ENCODE measurements at places on chromosomes 11 and 22. TPM values are rescaled to one million over a fixed set of nuclear protein-coding genes. Genes with fewer than 3 reads are reported as not detected.

The APOA5 gene
- not detected for total RNA-seq

The LMO1 gene
- total RNA-seq: 19.3 TPM

The PLAAT2 gene
- total RNA-seq: 4.3 TPM

The DDX6 gene
- total RNA-seq: 102 TPM

The LUZP2 gene
- 0.11 TPM for total RNA-seq

The P2RY6 gene
- not detected for total RNA-seq

The CD3D gene
- 0.44 TPM for total RNA-seq

The ROBO4 gene
- 15.1 TPM for total RNA-seq

The KCNQ1 gene
- 1.0 TPM for total RNA-seq

The LRRN4CL gene
- 7.3 TPM for total RNA-seq

The OR51I1 gene
- total RNA-seq: not detected

The MPPED2 gene
- 1.1 TPM for total RNA-seq

The NEFH gene
- 0.23 TPM for total RNA-seq

The THY1 gene
- total RNA-seq: 4.6 TPM

The SULT4A1 gene
- not detected for total RNA-seq

The MOV10L1 gene
- 0.13 TPM for total RNA-seq

The USH1C gene
- total RNA-seq: not detected

The RIMBP3B gene
- total RNA-seq: not detected

The CCDC87 gene
- total RNA-seq: 0.21 TPM

The GDPD5 gene
- 5.4 TPM for total RNA-seq

The LRRC56 gene
- total RNA-seq: 2.0 TPM

The PRR33 gene
- not detected for total RNA-seq

The LIF gene
- total RNA-seq: 5.2 TPM

The NCAM1 gene
- total RNA-seq: 7.1 TPM

The APIP gene
- total RNA-seq: 16.1 TPM

The TMPRSS4 gene
- 4.6 TPM for total RNA-seq

The PLAAT5 gene
- total RNA-seq: 0.91 TPM
